KBM-7 (cell line): ENCODE measurements at places on chromosomes 7 and 10.

DNA sequence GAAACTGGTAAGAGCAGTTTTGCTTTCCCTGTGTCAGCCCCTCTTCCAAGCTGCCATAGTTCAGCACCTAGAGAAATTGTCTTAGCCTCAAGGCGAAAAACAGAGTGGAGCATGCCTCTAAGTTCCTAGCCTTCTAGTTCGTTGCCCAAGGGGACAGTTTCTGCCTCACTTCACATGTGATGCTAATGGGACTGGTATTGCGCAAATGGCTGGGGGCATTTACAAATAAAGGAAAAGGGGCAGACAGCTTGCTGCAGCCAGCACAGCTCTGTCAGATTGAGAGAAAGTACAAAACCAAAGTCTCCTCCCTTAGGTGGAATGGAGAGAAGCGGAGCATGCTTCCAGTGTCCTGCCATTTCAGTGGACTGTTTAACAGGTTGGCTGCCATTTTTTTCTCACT is 567.7 kb downstream of the ETV1 start:
- no peak for DNase-seq

DNA sequence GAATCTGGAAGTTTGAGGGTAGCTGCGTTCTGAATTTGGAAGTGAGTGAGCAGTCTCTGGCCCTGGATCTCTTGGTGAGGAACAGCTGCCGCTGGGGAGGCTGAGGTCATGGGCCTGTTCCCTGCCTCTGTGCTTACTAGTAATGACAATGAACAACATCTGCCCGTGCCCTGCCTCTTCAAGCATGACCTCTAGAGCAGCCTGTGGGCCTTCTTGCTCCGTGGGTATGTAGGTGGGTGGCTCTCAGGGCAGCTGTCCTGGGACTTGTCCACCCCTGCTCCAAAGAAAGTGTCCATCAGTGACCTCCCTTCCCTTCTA is 186.2 kb downstream of the CXCL12 start:
- DNase-seq, result no peak

GRCh38 chr7:143374561-143374960 is 6.6 kb upstream of the ZYX start:
- peak; percentile 63 for DNase-seq

GRCh38 chr7:1752111-1752510 is 82.0 kb downstream of the ELFN1 start:
- no peak for DNase-seq

GRCh38 chr7:40244226-40244625 is 109.4 kb downstream of the SUGCT start:
- DNase-seq, result no peak

GRCh38 chr10:99524736-99525380 is 7.9 kb upstream of the NKX2-3 start:
- DNase-seq, result no peak
